ENCODE measurements at places on chromosomes 12 and 14.

DNA sequence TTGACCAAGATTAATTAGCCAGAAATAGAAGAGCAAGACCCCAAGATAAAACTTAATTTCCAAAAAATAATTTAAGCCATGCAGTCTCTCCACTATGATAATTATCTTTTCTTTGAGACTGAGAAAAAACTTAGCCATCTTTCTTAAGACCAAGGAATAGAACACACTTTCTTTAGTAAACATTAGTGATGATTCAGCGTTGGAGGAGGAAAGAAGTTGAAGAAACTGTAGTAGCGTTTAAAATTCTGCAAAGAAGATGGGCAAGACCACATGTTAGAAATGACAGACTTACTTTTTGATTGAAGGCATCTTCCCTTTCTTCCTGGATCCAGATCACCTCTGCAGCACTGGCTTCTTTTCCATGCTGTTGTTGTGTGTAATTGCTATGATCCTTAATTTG, 124.8 kb upstream of the RASSF8 start:
- DNase-seq = no peak

GRCh38 chr12:66500841-66501240, 178.0 kb downstream of the GRIP1 start:
- DNase-seq = no peak

- no peak for DNase-seq
Measured at GRCh38 chr12:4448943-4449850, 3.6 kb upstream of the FGF6 start.

GRCh38 chr12:26611598-26611997, 221.4 kb downstream of the ITPR2 start:
- DNase-seq = no peak

- DNase-seq = peak; percentile 5
Measured at GRCh38 chr14:41167040-41167439, 439.6 kb upstream of the LRFN5 start.

Data from LoVo (cell line).